ENCODE measurements at places on chromosomes 7 and 10.
A peak's percentile ranks its signal among the peaks of the same experiment; 100 is the strongest.

DNA sequence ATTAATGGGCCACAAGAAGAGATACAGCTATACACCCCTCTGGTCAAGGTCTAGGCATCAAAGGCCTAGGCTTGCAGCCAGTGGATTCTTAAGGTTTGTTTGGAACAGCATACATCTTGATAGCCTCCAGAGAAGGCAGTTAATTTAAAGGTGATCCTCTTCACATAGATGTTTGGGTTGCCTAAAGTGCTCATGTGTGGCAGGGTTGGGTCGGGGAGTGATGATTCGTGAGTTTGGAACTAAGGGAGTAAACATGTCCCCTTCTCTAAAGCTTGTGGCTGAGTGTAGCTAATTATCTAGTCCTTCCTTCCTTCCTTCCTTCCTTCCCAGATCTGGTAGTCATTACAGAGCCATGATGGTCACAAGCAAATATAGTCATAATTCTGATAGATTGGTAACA is 12.4 kb downstream of the PCLO start:
- no peak for DNase-seq

- DNase-seq: no peak
Measured at GRCh38 chr7:115008465-115009114, 86.7 kb downstream of the MDFIC start.

DNA sequence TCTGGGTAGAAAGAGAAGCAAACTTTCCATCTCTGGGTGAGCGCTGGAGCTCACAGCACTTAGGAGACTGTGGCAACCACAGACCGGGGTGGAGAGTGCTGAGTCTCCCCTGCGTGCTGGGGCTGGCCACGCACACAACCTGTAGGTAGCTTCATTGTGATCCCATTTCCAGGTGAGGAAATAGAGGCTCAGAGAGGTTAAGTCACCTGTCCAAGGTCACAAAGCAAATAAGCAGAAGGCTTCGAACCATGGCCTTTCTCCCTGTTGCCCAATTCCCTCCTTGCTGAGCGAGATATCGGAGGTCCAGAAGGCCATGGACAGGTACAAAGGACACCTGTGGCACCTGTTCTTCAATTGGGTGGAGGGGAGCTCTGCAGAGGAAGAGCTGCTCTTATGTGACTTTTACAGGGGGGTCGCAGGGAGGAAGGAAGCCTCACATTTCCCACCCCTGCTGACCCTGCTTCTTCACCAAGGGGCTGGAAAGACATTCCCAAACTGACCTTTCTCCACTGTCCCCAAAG is 39.4 kb downstream of the ZCCHC24 start:
- DNase-seq: no peak

DNA sequence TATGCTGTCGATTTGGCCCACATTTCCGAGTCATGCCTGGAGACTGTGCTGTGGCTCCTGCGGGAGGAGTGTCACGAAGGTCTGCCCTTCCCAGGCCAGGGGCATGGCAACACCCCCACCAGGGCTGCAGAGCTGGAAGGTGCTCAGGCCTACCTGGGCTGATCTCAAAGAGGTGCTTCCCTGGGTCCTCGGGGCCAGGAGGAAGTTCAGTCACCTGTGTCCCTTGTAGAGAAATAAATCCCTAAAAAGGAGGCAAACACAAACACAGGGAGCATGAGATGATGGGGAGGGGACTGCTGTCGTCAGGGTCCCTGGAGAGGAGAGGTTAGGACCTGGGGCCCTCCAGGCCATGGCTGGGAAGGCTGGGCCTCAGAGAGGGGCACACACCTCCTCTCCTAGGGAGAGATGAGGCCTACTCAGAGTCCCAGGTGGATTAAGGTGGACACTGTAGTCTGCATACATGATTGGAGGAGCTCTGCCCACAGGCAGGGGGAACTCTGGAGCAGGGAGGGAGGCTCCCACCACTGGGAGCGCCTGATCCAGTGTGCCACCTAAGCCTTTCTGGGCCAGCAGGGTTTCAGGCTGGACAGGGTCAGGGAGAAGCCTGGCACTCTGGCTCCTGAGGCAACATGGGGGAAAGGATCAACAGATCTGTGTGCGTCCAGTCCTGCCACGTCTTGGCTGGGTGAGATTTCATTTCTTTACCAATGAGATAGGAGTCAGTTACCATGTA is 49.4 kb downstream of the ARHGAP22 start:
- DNase-seq: no peak

- DNase-seq: no peak
Measured at GRCh38 chr7:27972276-27972675, 208.3 kb downstream of the JAZF1 start.

DNA sequence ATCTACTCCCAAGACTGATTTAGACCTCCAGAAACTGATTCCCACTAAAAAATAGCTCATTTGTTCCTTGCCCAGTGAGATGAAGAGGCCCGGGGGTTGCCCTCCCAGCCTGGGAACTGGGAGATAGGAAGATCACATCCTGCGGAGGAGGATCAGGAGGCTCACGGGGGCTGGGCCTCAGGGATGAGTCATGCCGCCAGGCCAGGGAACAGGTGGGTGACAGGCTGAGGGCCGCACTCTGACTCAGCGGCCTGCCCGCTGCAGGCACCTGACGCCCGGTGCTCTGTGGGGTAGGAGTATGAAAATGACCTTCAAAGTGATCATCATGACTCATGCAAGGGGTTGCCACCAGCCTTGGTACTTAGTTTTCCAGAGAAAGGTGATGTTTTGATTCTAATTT is 104.5 kb upstream of the ZPBP start:
- DNase-seq: peak; percentile 14

DNA sequence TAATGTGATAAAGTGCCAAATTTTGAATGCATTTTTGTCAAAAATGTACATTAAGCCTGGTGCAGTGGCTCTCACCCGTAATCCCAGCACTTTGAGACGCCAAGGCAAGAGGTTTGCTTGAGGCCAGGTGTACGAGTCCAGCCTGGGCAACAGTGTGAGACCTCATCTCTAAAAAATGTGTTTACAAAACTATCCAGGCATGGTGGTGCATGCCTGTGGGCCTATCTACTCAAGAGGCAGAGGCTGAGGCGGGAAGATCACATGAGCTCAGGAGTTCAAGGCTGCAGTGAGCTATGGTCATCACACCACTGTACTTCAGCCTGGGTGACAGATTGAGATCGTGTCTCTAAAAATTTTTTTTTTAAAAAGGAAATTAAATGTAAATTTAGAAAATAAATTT is 18.5 kb upstream of the MGMT start:
- no peak for DNase-seq

GRCh38 chr7:149529136-149529718 is 31.6 kb upstream of the ZNF746 start:
- peak; percentile 27 for DNase-seq

- no peak for DNase-seq
Measured at GRCh38 chr10:86962136-86962980, 4.0 kb downstream of the SNCG start.

DNA sequence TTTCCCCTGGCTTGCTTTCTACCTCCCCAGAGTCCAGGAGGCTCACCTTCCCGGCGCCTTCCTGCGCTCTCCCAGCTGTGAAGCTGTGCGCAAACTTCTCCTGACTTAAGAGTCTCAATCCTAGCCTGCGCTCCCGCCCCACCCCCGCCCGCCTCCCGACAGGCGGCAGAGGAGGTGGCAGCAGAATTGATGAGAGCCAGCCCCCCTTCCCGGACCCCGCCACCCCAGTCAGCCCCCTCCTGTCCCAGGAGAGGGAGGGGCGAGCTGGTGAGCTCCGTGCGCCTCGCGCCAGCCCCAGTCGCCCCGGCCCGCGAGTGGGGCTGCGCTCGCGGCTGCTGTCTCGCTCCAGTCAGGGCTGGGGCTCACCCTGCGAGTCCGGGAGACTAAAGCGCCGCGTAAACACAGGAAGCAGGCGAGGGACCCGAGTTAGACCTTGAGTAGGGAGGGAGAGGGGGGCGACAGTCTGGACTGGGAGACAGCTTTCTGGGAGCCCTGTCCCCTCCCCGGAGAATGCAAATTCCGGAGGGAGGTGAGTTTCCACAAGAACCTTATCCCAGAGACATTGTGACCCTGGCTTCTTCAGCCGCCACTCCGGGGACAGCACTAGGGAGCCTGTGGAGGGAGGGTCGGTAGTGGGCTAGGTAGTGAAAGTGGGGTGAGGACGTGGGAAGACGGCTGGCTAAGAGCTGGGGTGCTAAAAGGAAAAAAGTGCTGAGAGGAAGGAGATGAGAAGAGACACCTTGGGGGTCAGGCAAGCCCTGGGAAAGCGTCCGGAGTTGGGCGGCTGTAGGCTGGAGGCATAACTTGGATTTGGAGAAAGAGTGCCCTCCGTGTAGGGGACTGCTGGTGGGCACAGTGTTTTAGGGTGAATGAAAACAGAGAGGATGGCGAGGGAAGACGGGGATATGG is at the start of gene CALCR:
Gene CALCR, minus strand, starts transcription at position 79 of the 909 bp plus-strand sequence. CDS start 87,743 bp downstream, outside the sequence.
- peak; percentile 45 for DNase-seq

- DNase-seq: peak; percentile 35
Measured at GRCh38 chr10:77925410-77925794, 1.2 kb downstream of the DLG5 start.

DNA sequence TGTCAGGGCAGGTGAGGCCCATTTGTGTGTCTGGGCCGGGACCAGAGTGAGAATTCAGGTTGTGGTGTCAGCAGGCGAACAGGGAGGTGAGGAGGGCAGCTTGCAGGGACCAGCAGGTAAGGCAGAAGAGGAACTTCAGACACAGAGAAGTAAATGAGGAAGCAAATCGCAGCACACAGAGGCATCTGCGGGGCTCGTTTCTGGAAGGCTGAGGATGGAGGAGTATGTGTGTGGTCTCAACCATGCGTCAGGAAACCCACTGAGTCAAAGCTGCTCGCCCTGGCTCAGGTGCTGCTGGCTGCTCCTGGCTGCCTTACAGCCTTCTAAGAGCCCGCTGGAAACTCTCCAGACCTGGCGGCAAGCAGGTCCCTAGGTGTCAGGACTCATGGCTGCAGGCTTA is 26.9 kb upstream of the PITRM1 start:
- DNase-seq: no peak

Measured in ACHN (cell line).